ENCODE measurements at places on chromosomes 1 and 21.
A peak's percentile ranks its signal among the peaks of the same experiment; 100 is the strongest.

DNA sequence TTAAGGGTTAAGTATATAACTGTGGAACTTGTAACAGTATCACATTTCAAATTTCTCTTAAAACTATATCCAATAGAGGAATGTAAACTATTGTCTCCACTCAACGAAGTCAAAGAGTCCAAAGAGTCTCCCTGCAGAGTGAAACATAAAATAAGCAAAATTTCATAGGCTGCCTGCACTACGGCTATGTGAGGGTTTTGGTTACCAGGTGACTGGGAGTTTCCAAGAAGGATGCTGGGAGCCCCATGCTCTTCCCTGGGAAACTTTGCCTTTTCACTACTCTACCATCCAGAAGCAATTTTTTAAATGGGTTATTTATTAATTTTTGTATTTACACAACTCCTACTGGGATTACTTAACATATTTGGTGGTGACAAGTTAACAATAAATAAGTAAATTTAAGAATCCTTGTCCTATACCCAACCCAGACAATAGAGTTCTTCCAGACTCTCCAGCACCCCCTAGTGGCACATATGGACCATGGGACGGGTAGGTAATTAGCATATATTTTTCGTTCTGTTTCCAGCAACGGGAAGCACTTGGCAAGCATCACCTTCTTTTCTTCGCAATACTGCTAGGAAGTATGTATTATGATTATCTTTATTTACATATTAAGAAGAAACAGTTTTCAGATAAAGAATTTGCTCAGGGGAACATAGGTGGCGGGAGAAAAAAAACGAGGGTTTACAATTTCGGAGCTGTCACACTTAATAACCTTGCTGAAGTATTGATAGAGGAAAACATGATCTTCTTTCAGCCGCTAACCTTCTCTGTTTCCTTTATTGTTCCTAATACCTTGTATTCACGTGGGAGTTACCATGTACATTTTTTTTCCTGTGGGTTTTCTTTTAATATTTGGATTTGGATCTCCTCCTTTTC lies 3.5 kb downstream of the FMO2 start:
- H3K4me3 ChIP-seq, result no peak overlapping the region
- H3K27ac ChIP-seq, result no peak overlapping the region
- H3K27me3 ChIP-seq, result no peaks in the 10 kb centered on the region
- no peak for DNase-seq
- H3K4me1 ChIP-seq, result no peaks in the 10 kb centered on the region

DNA sequence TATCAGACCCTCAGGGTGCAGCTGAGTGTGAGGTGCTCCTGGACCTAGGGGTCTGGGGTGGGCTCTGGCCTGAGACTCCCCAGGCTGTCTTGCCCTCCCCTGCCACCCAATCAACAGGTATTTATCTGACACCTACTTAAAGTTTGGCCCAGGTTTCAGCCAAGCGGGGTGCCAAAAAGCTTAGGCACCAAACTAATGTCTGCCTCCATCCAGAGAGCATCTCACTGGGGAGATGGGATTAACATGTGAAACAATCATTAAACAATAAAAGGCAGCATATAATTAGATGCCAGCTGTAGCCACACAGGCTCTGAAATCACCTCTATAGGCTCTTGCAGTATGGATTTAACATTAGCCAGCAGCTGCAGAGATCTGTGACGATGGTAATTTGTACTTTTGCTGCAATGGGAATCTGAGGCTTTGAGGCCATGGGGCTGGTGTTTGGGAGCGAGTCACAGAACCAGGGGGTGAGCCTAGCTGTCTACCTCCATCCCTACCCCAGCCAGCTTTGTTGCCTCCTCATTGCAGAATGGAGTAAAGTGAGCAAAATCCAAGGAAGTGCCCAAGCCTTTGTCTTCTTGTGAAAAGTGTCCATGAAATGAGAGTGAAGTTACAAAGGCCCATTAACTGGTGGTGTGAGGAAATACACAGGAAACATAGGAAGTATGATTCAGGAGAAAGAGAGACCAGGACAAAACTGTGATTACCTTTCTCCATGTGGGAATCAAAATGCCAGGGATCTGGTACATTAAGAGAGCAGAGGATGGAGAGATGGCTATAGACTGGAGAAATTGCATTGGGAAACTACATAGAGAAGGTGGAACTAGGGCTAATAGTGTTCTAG lies 36.1 kb downstream of the EIF2D start:
- no peak overlapping the region for H3K4me3 ChIP-seq
- peaks cover 8% of the 10 kb centered on the region for H3K27me3 ChIP-seq
- peaks cover 5% of the 10 kb centered on the region for H3K4me1 ChIP-seq
- H3K27ac ChIP-seq, result peak overlapping the region; percentile 27
- H3K36me3 ChIP-seq, result no peaks in the 10 kb centered on the region

DNA sequence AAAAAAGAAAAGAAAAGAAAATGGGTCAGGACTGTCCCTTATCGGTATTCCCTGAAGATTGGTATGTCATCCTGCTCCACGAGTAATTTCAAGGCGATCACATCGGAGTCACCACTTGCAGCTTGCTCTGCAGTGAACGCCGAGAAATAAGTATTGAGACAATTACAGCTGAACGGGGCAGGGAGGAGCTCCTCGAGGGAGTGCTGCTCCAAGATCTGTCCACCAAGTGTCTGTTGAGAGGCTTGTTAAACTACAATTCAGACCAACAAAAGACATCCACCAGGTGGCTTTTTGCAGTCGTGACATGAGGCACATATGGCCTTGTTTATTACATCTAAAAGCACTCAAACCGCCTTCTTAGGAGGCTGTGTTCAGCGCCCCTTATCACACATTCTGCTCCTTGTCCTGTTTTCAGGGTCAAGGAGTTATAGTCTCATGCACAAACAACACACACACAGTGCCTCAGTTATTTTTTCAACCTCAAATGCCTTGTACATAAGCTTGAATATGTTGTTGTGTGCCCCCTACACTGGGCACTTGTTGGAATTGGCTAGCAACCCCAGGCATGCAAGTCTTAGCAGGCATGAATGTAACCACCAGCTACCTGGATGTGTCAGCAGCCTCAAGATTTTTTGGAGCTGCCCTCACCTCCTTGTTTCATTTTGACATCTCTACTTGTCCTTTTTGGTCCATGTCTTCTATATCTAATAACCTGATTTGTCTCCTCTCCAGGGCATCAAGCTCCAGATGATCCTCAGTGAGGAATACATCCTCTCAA lies 13.0 kb upstream of the CD48 start:
- H3K27ac ChIP-seq, result no peak overlapping the region
- DNase-seq, result no peak
- no peaks in the 10 kb centered on the region for H3K4me1 ChIP-seq
- no peak overlapping the region for H3K4me3 ChIP-seq

DNA sequence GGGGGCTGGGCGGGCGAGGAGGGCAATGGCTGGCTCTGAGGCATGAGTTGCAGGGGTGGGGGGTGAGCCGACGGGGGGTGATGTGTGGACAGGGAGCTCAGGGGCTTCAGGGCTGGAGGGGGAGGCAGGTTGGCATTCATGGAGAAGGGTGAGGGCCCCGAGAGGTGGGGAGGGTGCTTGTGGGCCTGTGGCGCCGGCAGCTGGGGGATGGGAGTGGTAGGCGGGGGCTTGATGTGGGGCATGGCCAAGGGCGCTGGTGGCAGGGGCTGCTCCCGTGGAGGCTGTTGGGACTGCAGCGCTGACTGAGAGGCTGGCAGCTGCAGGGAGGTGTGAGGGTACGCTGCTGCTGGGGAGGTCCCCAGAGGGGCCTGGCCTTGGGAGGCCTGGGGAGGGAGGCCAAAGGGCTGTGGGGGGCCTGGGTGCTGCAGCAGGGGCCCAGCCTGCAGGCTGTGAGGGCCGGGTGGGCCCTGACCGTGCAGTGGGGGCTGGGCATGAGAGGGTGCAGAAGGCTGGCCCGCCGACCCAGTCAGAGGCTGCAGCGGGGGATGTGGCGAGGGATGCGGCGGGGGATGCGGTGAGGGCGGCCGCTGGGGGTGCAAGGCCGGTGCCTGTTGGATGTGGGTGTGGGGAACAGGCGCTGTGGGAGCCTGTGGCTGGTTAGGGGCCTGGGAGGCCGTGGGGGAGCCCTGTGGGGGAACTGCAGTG lies 42.7 kb downstream of the SLC45A1 start:
- H3K27ac ChIP-seq, result no peak overlapping the region
- H3K4me3 ChIP-seq, result no peak overlapping the region
- peaks cover 5% of the 10 kb centered on the region for H3K4me1 ChIP-seq
- H3K36me3 ChIP-seq, result peaks cover 20% of the 10 kb centered on the region

DNA sequence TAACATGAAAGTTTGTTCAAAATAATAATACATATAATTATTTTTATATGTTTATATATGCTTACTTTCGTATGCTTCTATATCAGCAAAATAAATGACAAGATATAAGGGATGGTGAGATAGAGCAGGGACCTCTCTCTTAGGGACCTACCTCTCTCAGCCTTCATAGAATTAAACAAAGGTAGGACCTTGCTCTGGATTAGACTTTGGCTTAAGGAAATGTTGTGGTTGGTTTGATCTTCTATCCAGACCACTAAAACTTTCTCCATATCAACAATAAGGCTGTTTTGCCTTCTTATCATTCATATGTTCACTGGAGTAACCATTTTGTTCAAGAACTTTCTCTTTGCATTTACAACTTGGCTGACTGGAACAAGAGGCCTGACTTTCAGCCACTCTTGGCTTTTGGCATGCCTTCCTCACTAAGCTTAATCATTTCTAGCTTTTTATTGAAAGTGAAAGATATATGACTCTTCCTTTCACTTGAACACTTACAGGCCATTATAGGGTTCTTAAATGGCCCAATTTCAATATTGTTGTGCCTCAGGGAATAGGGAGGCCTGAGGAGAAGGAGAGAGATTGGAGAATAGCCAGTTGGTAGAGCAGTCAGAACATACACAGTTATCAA lies 14.4 kb downstream of the FRRS1 start:
- H3K27ac ChIP-seq, result no peak overlapping the region
- no peaks in the 10 kb centered on the region for H3K4me1 ChIP-seq
- no peak overlapping the region for H3K4me3 ChIP-seq
- H3K36me3 ChIP-seq, result no peaks in the 10 kb centered on the region

DNA sequence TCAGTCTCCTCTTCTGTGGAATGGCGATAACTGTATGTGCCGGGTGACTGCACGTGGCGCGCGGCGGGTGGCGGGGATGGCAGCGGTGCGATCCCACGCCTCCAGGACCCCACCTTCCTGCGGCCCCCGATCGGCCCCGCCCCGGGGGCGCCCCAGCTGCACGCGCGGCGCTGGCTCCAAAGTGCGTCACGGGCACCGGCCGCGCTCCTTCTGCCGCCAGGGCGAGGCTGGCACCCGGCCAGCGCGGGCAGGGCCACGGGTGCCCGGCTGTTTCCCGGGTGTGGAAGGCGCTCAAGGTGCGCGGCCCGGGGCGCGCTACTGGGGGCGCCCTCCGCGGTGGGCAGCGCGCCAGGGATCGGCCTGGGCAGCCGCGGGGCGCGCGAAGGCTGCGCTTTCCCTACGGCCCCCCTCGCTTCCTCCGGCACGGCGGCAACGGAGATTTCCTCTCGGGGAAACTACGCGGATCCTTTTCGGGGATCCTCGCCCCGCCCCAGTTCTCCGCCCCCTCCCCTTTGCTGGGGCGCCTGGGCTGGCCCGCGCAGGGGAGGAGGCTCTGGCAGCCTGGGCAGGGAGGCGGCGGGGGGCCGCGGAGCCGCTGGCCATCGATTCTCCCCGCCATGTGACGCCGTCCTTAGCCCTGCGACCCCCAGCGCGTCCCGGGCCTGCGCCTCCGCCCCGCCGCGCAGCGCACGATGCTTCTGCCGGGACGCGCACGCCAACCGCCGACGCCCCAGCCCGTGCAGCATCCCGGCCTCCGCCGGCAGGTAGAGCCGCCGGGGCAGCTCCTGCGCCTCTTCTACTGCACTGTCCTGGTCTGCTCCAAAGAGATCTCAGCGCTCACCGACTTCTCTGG lies at the start of gene EVA1C:
TSS of gene EVA1C (plus strand) at position 545 of the 853 bp plus-strand sequence. CDS start at position 693, 148 bp downstream.
- peak within 1 kb of the TSS; percentile 68 for H3K27ac ChIP-seq
- no peak for DNase-seq
- peaks cover 81% of the 10 kb centered on the region for H3K27me3 ChIP-seq
- peaks cover 4% of the 10 kb centered on the region for H3K4me1 ChIP-seq

DNA sequence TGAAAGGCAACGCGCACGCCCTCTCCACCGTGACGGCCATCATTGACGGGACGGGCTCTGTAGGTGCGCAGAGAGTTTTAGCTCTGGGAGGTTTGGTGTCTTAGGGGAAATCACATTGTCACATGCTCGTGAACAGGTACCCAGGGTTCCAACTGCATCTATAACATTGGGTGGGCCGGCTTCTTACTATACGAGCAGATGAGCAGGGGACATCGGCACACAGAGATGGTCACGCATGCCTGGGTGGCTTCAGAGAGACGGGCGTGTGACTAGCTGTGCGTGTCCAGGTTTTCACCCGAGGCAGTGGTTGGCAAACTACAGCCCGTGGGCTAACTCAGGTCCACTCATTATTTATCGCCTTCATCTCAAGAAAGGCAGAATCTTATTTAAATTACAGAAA lies 54.7 kb downstream of the SLC37A1 start:
- no peak overlapping the region for H3K27ac ChIP-seq
- no peaks in the 10 kb centered on the region for H3K27me3 ChIP-seq
- peaks cover 17% of the 10 kb centered on the region for H3K4me1 ChIP-seq
- no peak for DNase-seq
- H3K4me3 ChIP-seq, result no peak overlapping the region

DNA sequence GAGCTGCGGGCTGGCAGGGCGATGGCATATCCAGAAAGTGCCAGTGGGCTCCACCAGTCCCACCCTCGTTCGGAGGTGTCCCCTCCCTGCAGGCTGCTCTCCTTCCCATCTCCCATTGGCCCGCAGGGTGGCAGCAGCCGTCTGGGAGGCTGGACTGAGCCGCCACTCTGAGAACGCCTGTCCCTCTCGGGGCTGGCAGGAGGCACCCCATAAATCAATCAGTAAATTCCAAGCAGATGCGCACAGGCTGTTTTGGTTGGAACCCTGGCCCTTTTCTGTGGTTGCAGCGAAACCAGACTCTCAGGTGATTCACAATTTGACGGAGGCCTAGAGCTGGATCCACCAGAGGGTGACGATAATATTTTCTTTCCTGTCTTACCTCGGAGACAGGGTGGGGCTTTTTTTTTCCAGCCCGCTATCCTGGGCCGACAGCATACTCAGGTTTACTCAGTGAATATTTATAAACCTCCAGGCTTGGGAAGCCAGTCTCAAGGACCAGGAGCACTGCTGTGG lies 99.7 kb downstream of the GLIS1 start:
- H3K4me3 ChIP-seq, result no peak overlapping the region
- H3K4me1 ChIP-seq, result peaks cover 16% of the 10 kb centered on the region
- H3K27me3 ChIP-seq, result peaks cover 5% of the 10 kb centered on the region
- H3K27ac ChIP-seq, result no peak overlapping the region

DNA sequence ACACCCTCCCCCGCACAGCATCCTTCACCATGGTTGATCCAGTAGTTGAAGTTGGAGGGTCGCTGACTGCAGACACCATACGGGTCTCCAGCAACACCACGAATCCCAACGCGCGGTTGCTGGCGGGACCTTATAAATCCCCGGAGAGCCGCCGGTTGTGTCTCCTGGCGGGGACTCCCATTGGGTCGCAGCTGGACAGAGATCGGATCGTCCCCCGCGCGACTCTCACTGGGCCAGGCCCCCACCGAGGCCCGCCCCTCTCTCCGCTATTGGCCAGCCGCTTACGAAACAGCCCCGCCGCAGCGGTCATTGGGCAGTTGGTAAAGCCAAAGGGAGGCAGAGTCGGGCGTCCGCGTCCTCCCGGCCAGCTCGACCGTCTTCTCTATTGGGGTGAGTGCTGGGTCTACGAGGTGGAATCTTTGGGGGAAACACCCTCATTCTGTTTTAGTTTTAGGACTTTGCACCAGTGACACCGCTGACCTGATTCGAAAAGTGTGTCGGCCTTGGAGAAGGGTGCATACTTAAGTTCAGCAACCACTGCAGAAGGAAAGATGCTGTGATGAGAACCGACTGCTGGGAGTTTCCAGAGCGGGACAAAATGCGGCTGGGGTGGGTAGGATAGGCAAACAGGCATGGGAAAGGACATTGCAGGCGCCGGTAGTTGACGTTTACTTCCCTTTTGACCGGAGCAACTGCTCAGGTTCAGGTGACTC lies 27.4 kb downstream of the RABIF start:
- DNase-seq, result peak; percentile 88
- peaks cover 11% of the 10 kb centered on the region for H3K4me1 ChIP-seq
- no peaks in the 10 kb centered on the region for H3K36me3 ChIP-seq
- H3K27ac ChIP-seq, result peak overlapping the region; percentile 95
- peak overlapping the region; percentile 94 for H3K4me3 ChIP-seq
- peaks cover 2% of the 10 kb centered on the region for H3K27me3 ChIP-seq
